ENCODE measurements at places on chromosomes 3 and 15.

- DNase-seq = no peak
Measured at GRCh38 chr3:84304214-84304613, 654.6 kb upstream of the CADM2 start.

GRCh38 chr15:84883916-84884781 lies at the start of gene SLC28A1:
Gene SLC28A1 (plus strand): TSS chr15:84884662. CDS start chr15:84887761, 3,099 bp downstream.
- DNase-seq = no peak

- DNase-seq = no peak
Measured at GRCh38 chr3:169458752-169459151, 204.8 kb downstream of the MECOM start.

DNA sequence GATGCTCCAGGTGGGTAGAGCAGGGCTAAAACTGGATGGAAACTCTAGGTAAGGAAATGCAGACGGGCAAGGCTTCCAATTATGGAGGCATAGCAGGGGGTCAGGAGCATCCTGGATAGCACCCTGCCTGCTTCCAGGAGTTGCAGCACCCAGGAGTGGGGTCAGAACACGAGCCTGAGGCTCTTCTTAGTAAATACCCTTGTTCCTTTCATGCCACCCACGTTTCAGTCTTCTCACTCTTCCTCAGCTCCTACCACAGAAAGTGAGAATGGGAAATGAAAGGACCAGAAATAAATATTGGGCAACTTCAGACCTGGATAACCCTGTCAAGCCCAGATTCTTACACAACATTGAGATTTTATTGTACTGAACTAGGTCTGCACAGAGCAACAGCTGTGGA lies 16.4 kb downstream of the CCR1 start:
- no peak for DNase-seq

GRCh38 chr3:124995460-124995994 lies 60.3 kb downstream of the HEG1 start:
- peak; percentile 67 for DNase-seq

GRCh38 chr3:14064910-14065309 lies 59.8 kb downstream of the CHCHD4 start:
- no peak for DNase-seq

GRCh38 chr15:85579957-85580694 lies 199.7 kb downstream of the AKAP13 start:
- DNase-seq = no peak

DNA sequence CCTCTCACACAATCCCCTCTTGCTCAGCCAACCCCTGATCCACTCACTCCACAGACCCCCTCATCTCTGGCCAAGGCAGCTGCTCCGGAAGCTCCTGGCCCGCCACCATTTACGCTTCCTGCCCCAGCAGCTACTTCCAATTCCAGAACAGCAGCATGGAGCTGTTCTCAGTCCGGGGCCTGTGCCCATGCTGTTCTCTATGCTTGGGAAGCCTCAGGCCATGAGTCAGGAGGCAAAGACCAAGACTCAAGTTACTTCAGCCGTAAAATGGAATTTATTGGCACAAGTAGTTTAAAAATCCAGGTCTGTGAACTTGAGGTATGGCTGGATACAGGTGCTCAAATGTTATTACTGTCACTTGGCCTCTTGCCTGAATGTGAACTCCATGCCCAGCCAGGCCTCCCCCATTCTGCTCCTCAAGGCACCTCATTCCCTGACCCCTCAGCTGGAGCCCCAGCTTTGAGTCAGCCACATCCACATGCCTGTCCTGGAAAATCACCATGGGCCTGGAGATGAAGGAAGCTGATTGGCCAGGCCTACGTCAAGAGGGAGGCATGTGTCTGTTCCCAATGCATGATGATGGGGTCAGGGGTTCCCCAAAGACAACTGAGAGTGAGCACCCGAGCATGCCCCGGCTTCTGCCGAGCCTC lies 31.4 kb upstream of the CACNA2D2 start:
- DNase-seq = no peak

DNA sequence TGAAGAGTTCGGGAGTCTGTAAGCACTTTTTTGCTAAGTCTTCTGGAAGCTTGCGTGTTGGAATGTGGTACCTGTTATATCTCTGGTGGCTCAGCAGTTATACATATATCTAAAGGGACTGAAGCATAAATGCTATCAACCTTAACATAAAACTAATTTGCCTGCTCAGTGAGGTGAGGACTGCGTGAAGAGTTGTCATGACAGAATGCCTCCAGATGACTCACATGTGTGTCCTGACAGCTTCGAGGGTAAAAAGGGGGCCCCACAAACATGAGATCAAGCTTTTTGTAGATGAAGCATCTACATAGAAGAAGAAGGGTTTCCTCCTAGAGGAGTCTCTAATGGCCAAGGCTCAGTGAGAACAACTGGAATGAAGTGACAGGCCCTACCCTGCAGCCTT lies 88.8 kb upstream of the C3orf80 start:
- DNase-seq = no peak

GRCh38 chr15:85099195-85099803 lies 117.6 kb downstream of the PDE8A start:
- no peak for DNase-seq

- DNase-seq = no peak
Measured at GRCh38 chr3:130669740-130670139, 76.9 kb downstream of the PIK3R4 start.

DNA sequence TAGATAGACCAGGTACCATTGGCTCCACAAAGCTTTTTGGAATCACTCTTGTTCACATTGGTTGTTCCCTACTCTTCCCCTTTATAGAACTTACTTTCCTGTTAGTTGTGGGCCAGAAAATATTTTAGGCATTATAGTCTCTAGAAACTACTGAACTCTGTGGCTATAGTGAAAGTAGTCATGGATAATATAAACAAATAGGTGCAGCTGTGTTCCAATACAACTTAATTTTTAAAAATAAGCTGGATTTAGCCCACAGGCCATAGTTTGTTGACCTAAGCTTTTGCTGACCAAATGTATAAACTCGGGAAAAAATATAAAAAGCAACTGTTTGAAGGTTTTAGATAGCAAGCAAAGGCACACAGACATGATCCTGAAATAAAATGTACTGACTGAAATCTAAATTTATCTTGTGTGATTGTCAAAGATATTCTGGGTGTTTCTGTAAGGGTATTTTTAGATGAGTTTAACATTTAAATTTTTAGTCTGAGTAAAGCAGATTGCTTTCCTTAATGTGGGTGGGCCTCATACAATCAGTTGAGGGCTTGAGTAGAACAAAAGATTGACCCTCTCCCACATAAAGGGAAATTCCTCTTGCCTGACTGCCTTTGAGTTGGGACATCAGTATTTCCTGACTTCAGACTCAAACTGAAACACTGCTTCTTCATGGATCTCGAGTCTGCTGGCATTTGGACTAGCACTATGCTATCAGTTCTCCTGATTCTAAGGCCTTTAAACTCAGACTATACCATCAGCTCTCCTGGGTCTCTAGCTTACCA lies 13.2 kb downstream of the IQCB1 start:
- DNase-seq = no peak

DNA sequence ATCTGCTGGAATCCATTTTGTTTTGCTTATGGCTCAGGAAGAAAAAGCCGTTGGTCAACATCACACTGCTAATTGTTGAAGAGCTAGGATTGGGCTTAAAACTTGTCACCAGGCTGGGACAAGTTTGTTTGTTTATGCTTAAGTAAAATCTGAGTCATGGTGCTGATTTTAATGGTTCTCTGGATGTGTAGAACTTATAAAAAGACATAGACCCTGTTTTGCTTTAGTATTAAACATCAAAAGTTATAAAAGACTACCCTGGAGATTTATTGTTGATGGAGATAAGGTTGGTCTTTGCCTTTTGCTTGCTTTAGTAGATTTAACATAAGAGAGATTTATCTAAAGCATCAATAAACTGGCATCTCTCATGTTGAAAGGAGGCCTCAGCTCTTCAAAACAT lies 348.2 kb upstream of the GOLIM4 start:
- DNase-seq = no peak

DNA sequence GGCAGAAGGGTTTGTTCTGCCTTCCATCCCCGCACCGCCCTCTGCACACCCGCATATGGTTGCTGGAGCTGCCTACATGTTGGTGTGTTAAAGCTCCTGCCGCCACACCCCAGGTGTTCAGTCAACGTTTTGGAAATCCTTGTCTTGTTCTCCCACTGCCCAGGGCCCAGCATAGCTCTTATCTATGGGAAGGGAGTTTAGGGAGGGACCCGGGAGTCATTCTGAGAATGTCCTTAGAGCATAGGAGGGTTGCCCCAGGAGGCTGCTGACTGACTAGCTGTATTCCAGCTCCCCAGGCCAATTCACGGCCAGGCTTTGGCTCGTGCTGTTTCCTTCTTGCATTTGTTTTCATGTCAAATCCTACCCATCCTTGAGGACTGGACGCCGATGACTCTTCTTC lies 46.8 kb downstream of the MAGEF1 start:
- DNase-seq = no peak

GRCh38 chr15:60485365-60486055 lies 6.6 kb upstream of the ICE2 start:
- DNase-seq = no peak

- DNase-seq = no peak
Measured at GRCh38 chr3:56321892-56322291, 146.4 kb downstream of the ERC2 start.

GRCh38 chr3:109804697-109805096 lies 467.4 kb upstream of the DPPA4 start:
- no peak for DNase-seq

DNA sequence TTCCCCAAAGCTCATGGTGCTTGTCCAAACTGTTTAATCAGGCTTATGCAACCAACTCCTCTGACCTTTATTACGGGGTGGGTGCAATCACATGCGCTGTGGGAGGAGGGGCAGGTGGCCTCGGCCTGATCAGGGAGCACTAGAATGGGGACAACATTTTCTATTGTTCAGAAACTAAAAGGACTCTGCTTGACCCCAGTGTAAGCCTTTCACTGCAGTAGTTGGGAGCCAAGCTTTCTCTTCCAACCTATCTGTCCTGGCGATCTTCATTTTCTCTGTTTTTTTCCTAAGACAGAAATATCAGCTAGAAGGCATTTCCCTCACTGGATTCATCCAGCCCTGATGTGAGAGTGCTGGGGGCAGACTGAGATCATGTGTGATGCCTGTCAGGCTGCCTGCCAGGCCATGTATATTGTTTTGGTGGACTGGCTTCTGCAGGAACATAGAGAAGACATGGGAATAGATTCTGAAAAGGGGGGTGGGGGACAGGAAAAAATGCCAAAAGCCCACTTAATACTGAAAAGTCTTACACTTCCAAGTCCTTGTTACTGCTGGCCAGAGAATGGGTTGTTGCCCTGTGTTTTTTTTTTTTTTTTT lies 627.0 kb upstream of the TBL1XR1 start:
- no peak for DNase-seq

DNA sequence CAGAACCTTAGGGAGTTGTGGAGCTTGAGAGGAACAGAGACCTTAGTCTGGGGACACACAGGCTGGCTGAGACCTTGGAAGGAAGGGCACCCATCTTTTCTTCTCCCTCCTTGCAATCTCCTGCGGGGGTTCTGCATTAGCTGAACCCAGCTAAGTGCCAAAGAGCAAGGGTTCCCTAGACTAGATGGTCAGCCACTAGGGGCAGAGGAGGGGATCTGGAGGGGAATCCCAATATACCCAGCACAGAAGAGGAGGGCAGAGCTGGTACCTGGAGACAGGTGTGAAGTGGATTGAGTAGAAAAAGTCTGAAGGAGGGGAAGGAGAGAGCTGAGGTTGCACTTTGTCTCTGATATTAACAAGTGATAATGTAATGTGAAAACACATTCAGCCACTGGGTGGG lies 212.8 kb downstream of the ADAMTS9 start:
- DNase-seq = no peak

Measured in A673 (cell line).